ENCODE measurements at places on chromosomes 2 and 18.

- DNase-seq = no peak
Measured at GRCh38 chr18:70019991-70020390, 72.3 kb upstream of the CD226 start.

- DNase-seq = peak; percentile 94
Measured at GRCh38 chr2:65430603-65431420, 1.6 kb downstream of the SPRED2 start.

DNA sequence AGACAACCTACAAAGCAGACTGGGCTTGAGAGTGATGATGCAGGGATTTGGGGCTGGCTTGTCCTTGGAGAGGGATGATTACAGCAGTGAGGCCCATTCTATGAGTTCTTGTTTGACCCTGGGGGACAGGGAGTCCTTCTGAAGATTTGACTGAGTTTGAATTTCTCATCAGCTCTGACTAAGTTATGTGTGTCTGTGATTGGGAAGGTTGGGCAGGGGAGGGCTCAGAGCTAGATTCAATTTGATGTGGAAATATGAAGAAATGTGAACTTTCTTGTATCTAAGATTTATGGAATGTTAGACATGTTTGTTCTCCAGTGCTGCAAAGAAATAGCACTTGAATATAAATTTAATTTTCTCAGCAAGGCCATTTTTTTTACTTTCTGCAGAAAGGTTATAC lies 19.9 kb upstream of the IL1R2 start:
- DNase-seq = no peak

DNA sequence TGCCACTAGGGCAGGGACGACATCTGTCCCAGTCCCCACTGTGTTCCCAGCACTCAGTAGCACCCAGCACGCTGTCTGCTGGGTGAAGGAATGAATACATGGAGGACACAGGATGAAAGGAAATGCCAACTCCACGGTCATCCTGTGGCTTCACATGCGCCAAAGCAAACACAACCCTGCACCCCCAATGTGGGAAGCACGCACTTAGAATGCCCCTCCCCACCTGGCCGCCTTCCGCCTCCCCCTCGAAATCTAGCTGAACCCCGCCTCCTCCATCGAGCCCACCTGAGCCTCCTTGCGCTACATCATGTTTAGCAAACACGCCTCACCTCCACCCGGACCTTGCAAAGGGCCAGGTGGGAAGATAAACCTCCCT lies 33.9 kb downstream of the ADCY3 start:
- DNase-seq = no peak

GRCh38 chr2:212536817-212537725 lies 1.5 kb downstream of the ERBB4 start:
- DNase-seq = peak; percentile 76

DNA sequence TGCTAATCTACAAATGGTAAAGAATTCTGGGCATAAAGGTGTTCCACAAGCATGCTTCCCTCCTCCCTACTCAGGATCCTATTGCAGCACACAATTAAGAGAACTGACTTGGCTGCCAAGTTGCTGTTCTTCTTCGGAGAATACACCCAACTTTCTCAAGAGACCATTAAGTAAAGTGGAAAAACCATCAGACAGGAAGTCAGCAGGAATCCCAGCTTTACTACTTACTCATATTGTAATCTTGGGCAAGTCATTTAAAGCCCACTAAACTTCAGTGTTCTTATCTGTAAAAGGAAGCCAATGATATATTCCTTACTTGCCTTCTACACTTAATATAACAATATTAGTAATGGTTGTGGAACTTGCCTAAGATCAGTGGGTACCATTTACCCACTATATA lies 37.8 kb downstream of the PSTPIP2 start:
- DNase-seq = no peak

- no peak for DNase-seq
Measured at GRCh38 chr18:40019797-40020392, 1935.1 kb upstream of the PIK3C3 start.

DNA sequence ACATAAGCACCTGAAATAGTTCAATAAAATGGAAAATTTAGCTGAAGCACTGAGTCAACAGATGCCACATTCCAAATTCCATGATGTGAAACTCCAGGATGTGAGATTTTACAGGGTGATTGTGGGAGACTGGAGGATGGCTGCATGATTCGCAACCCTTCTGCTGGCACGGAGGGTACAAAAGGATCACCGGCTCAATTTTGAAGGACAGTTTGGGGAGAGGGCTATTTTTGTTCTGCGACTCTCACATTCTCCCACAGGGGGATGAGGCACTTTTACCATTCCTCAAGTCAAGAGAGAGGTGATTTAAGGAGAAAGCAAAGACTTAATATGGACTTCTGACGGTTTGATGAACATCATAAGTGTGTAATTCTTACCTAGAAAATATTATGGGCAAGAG lies 138.1 kb upstream of the CWC22 start:
- no peak for DNase-seq

DNA sequence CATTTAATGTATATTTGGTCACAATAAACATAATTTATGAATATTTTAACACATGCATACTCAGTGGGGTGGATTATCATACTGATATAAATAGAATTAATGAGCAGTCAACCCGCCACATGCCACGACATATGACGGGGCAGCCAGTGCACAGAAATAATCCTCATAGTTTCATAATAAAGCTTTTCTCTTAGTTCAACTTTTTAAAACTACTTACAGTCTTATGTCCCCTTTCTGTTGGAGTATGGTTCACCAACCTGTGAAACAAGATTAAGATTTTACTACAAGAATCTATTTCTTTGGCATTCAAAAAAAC lies 75.6 kb upstream of the ETAA1 start:
- DNase-seq = no peak

DNA sequence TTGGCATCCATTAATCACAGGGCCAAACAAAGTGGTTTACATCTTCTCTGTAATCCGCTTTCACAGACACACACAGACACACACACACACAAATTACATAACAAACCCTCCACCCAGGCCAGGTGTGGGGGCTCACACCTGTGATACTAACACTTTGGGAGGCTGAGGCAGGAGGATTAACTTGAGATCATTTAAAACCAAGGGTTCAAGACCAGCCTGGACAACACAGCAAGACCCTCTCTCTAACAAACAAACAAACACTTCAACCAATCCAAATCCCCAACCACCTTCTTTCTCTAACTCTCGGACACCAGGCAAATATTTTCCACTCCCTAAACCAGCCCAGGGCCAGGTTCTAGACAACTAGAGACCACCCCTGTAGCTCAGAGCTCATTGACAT lies 79.5 kb upstream of the XPO1 start:
- DNase-seq = no peak

- DNase-seq = no peak
Measured at GRCh38 chr2:9914384-9915065, 37.0 kb upstream of the GRHL1 start.

GRCh38 chr18:36303211-36303844 lies 5.8 kb downstream of the FHOD3 start:
- no peak for DNase-seq

DNA sequence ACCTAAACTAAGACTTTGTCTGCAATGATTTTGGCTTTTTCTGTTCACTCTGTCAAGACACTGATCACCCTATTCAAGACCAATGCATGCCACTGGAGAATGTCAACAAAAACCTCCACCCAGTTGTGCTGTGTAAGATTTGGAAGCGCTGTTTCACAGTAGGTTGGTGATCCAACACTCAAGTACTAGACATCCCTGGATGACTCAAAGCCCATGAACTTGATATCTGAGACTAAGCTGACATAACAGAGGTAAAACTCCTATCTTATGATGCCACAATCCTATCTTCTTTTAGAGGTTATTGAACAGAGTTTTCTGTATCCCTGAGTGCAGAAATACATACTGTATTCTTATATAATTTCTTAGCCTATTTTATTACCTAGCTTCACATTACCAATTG lies 251.3 kb upstream of the ETAA1 start:
- no peak for DNase-seq

DNA sequence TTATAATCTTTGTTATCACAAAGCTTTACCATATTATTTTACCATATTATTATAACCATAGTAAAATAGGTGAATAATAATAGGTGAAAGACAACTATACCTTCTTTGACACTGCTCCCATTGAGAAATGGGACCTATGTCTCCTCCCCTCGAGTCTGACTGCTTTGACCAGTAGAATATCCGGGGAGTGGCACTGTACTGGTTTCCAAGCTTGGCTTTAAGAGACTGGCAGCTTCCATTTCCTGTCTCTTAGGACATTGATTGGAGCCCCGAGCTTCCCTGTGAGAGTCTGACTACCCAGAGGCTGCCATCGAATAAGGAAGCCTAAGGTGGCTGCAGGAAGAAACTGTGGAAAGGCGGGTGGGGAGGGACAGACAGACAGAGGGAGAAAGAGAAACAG lies 40.1 kb upstream of the PLEKHM3 start:
- DNase-seq = no peak

GRCh38 chr18:34880882-34881834 lies 160.1 kb upstream of the MAPRE2 start:
- DNase-seq = no peak

GRCh38 chr18:78906066-78906465 lies 73.6 kb upstream of the SALL3 start:
- DNase-seq = no peak

DNA sequence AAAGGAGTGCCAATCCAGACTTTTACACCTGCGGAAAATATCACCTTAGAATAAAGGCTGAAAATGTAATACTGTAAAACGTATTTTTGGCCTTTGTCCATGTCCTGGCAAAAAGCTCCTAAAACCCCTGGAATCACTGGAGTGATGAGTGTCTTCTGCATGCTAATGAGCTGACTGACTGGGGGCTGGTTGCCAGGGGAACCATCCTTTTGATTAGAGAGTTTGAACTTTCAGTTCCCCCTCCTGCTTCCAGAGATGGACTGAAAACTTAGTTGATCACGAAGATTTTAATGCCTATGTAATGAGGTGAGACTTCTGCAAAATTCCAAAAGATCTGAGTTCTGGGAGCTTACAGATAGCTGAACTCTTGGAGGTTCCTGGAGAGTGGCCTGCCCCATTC lies 20.5 kb downstream of the PUM2 start:
- DNase-seq = no peak

DNA sequence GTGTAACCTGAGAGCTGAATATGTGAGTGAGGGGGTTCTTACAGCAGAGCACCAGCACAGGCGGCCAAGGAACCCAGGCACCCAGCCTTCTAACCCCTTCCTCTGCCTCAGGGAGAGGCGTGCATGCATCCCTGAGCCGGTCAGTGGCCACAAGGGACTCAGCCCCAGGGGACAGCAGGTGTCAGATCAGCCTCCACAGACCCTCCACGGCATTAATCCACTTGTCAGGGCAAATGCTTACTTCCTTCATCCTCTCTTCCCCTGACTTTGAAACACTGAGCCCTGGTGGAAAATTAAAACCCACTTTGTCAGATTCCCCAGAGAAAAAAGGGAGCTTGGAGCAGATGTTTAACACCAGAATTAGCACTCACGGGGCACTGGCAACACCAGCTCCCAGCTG lies 60.5 kb upstream of the SMAD2 start:
- DNase-seq = peak; percentile 49

GRCh38 chr2:23373666-23374065 lies 11.3 kb upstream of the KLHL29 start:
- DNase-seq = no peak

DNA sequence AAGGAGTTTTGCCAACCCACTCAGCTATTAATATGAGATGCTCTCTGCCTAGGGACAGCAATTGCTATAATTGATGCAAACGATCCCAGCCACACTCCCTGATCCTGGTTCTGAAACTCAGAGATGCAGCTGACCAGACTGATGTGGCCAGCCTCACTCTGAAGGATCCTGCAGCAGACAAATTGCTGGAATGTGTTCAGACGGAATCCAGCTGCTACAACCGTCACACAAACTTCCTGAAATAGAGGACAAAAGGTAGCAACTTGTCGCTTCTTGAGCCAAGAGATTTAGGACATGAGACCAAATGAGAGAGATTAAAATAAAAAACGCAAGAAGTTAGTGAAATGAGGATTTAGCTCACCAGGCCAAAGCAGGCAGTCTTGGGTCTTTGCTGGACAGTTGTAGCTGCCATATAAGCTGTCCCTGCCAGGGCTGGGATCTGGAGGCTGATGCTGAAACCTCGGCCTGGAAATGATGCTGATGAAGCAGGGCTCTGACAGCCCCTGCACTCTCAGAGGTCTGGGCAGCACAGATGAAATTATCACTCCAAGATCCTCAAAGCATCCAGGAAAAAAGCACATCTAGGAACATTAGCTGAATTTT lies 8.3 kb upstream of the YWHAQ start:
- no peak for DNase-seq

DNA sequence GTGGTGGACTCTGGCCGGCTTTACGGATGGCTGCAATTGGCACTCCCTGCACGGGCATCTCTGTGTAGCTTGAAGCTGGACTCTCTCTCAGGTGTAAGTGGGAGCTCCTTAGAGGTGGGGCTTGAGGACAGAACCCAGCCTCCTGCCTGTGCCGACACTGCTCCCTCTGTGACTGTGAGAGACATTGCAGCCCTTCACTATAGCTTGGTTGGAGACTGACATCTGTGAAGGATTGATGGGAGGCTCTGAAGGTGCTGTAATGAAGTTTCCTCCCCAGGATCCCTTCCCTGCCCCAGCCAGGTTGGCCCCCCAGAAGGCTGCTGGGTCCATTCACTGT lies 166.7 kb downstream of the SH3RF3 start:
- DNase-seq = no peak

- DNase-seq = no peak
Measured at GRCh38 chr2:229296016-229296415, 24.9 kb upstream of the PID1 start.

DNA sequence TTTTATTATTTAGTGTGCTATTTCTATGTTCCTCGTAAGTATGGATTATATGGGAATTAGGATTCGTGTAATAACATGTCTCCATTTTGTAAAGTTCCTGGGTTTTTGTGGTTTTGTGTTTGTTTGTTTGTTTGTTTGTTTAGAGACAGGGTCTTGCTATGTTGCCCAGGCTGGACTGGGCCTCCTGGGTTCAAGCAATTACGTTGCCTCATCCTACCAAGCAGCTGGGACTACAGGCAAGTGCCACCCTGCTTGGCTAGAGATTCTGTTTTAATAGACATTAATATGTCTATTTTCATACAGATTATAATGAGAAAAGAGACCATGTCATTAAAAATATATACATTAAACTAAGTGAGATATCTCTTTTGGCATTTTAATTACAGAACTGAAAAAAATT lies 35.2 kb upstream of the OTX1 start:
- no peak for DNase-seq

DNA sequence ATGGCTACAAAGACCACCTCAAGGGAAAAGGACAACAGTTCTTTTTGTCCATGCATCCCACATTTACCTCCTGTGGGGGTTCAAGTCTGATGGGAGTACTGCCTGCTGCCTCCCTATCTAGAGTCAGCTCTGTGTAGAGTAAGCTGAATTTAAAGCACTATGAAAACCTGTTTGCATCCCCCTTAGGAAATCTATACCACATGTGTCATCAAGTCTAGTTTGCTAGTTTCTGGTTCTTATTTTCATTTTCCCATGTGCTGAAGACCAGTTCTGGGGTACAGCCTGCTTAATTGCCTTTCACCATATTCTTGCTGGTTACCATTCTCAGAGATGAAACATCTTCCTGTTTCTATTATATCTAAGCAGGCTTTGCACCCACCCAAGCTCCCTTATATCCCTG lies 470.3 kb downstream of the MBD2 start:
- DNase-seq = no peak

- DNase-seq = no peak
Measured at GRCh38 chr18:13237641-13238040, 19.1 kb downstream of the LDLRAD4 start.
